CD8-positive, alpha-beta memory T cell (primary cell): ENCODE measurements at places on chromosomes 11 and 22.

GRCh38 chr11:118604566-118604965 lies 2.8 kb upstream of the PHLDB1 start:
- DNase-seq: no peak

DNA sequence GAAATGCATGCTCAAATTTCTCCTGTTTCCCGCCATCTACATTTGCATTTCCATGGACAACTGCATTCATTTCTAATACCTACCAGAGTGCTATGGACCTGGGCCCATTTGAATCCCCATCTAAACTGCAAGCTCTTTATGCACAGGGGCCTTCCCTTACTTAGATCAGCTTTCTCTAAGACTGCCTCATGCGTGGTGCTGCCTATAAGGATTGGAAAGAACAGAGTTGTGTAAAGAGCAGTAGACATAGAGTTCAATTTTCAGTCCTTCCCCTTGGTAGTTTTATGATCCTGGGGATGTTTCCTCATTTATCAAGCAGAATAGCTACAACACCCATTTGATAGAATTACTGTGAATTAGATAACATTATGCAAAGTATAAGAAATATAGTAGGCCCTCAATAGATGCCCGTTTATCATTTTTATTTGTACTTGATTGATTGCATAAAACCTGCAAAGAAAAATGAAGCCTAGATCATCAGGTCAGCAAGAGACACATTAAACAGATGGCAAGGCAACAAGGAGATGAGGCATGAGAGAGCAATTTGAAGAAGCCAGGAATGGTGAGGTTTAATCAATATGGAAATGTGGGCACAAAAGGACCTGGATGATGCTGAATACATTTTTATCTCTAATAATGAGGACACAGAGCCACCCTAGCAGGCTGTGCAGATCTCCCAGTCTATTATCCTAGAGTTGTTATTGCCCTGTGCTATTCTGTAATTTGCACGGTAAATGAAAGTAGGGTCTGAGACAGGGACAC lies 359.7 kb downstream of the FAM181B start:
- DNase-seq: no peak

DNA sequence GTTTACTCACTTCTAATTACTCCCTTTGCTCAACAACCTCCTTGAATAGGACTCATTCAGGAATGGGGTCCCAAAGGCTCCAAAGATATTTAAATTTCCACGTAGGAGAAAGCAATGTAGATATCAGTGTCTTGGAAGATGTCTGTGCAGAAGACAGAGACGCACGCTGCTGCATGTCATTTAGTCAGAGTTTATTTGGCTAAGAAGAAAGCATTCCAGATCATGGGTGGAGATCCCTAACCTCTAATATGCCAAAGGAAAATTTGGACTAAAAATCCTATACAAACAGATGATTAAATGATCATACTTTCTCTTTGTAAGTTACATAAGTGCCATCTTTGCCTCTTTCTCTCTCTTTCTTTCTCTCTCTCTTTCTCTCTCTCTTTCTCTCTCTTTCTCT lies at the start of gene OR10D3:
Gene OR10D3, plus strand, starts transcription at position 278 of the 400 bp plus-strand sequence. CDS start 1,925 bp downstream, outside the sequence.
- no peak for DNase-seq

GRCh38 chr11:82895437-82896091 lies 4.7 kb downstream of the PRCP start:
- DNase-seq: no peak

GRCh38 chr11:92852946-92853345 lies 116.5 kb upstream of the MTNR1B start:
- DNase-seq: no peak

- DNase-seq: no peak
Measured at GRCh38 chr11:95076416-95076815, 9.7 kb downstream of the SRSF8 start.

GRCh38 chr11:78476066-78476465 lies 58.4 kb upstream of the GAB2 start:
- DNase-seq: no peak

DNA sequence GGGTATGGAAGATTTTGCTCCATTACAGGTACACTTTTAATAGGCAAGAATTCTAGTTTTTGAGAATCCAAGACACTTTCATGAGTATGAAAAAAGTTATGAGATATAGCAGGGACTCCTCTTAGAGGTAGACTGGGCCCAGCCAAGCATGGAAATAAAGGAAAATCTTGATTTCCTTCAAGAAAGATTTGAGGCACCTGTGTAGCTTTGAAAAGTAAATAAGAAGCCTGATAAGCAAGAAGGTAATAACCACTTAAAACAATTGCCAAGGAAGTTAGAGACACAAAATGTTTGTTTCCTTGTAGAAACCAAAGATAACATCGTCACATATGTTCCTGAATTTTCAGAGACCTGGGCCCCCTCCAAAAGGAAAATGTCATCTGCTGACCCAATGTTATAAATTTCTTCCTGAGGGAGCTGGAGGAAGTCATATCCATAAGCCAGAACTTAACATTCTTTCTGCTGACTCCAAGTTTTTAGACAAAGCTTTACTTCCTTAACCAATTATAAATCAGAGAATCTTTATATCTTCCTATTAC lies 314.5 kb upstream of the ANO3 start:
- DNase-seq: no peak

GRCh38 chr11:37849706-37850105 lies 1251.7 kb upstream of the RAG2 start:
- DNase-seq: no peak

- no peak for DNase-seq
Measured at GRCh38 chr11:42465623-42466022, 846.2 kb upstream of the API5 start.

DNA sequence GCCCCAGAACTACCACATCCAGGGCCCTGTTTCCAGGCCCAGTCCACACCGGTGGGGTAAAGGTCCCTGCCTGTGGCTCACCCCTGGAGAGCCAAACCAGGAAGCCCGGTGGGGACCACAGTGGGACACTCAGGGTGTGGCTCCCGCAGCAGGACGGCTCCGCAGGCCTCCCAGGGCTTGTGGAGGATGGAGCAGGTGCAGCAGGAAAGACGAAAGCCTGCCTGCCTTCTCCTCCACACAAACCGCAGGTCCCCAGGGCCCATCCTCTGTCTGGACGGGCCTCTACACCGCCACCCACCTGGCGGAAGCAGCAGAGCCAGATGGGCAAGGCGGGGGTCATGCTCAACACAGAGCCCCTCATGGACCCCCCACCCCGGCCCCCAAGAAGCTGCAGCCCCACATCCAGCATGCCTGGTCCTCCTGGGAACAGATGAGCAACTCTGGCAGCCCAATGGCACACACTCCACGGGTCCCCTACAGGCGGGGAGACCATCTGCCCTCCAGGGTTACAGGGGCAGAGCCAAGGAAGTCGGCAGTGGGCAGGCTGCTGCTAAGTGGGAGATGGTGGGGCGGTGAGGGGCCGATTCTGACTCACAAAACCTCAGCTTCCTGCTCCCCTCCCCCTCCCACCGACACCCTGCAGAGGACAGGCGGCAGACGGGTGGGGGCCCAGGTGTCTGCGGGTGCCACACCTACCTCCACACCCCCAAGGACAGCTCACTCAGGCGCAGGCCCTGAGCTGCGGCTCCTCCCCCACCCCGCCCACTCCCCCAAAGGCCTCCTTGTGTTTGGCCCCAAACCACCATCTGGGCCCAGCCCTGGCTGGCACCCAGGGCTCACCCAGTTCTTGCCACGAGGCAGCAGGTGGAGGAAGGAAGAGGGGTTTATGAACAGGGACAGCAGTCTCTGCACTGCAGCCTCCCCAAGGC lies 5.2 kb downstream of the SBF1 start:
- peak; percentile 98 for DNase-seq

GRCh38 chr11:112321501-112322172 lies 61.0 kb upstream of the PLET1 start:
- no peak for DNase-seq

DNA sequence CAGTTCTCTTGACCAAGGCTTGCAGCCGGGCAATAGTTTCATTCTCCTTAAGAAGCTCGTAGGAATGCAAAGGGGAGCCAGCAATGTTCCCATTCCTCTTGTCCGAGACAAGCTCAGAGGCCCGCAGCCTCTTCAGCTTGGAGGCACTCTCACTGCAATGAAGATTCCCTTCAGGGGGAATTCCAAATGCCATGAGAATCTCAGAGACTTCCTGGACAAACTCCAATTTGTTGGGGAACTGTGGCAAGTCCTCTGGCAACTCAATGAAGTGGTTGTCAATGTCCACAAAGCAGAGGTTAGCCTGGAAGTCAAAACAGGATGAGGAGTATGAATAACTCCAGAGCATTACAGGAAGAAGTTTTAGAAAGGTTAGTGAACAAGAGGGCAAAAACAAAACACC lies 84.4 kb downstream of the DENND5A start:
- no peak for DNase-seq

- no peak for DNase-seq
Measured at GRCh38 chr11:112221274-112221835, 4.9 kb upstream of the PTS start.

GRCh38 chr11:80593648-80594374 lies 1153.0 kb upstream of the TENM4 start:
- no peak for DNase-seq

- DNase-seq: no peak
Measured at GRCh38 chr11:35030716-35031213, 108.2 kb upstream of the CD44 start.

GRCh38 chr11:32069361-32070058 lies 21.4 kb upstream of the RCN1 start:
- DNase-seq: no peak

- DNase-seq: no peak
Measured at GRCh38 chr11:64084951-64085710, 49.4 kb downstream of the FLRT1 start.

DNA sequence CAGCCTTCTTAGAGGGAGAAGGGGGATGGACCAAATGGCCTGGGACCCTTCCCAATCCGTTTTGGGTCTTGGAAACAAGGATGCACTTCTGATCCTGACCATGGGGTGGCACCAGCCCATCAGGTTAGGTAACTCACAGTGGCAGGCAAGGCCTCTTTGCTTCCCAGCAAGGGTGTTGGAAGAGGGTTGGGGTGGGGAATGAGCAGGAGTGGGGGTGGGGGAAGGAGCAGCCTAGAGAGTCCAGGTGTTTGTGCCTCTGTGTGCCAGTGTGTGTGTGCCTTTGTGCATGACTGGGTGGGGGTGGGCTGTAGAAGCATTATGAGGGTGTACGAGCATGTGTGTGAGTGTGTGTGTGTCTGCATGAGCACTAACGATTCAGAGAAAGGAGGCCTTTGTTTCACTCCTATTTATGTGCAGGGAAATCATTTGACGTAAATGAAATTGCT lies 213.1 kb downstream of the INSC start:
- DNase-seq: no peak
